ENCODE measurements at places on chromosomes 7 and 10.

- no peak for DNase-seq
Observed at GRCh38 chr10:65550761-65551160, 1375.1 kb upstream of the LRRTM3 start.

- no peak for DNase-seq
Observed at GRCh38 chr7:154532771-154533170, 470.2 kb downstream of the PAXIP1 start.

DNA sequence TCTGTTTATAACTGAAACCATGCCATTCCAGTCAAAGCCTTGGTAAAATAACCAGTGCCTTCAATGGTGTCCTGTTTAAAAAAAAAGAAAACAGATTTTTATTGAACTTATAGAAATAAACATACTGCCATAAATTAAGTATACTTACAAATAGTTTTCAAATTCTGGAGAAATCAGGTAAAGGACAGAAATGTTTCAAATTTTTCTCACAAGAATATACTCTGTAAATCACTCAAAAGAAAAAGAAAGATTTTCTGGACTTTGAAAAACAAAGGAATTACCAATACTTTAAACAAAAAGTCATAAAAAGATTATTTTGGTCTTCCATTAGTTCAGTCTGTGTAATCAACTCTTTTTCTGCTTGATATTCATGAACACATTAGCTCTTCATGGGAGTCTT, 23.9 kb downstream of the MRPL32 start:
- no peak for DNase-seq

DNA sequence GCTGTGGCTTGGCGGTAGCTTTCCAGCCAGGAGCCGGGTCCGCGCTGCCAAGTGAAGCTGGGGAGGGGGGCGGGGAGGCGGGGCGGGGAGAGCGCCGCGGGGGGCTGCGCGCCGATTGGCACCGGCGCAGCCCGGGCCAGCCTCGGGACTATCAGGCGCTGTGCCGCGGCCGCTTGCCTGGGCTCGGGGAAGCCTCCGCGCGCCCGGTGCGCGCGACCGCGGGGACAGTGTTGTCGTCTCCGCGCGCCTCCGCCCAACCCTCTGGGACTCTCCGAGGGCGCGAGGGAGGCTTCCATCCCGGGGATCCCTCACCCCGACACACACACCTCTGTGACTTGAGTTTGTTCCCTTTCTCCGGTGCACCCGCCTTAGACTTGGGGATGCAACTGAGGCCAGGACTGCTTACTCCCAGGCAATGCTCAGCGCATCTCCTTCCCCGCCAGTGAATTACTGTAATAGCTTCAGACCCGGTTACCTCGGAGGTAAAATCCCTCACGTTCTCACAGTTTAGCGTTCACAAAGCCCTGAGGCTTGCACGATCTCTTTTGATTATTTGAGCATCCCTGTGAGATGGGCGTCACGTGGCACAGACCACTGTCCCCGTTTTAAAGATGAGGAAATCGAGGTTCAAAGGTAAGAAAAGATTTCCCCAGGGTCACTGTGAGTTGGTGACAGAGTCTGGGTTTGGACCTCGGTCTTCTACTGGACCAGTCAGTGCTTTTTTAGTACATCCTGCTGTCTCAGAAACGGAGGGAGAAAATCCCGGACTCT, at the start of gene NKX1-2:
Gene NKX1-2, minus strand, starts transcription at position 24 of the 771 bp plus-strand sequence. CDS start 92 bp downstream, outside the sequence.
- DNase-seq: no peak

- no peak for DNase-seq
Observed at GRCh38 chr7:526460-527034, 6.9 kb upstream of the PDGFA start.

GRCh38 chr7:30901856-30902255, 9.8 kb upstream of the AQP1 start:
- no peak for DNase-seq

DNA sequence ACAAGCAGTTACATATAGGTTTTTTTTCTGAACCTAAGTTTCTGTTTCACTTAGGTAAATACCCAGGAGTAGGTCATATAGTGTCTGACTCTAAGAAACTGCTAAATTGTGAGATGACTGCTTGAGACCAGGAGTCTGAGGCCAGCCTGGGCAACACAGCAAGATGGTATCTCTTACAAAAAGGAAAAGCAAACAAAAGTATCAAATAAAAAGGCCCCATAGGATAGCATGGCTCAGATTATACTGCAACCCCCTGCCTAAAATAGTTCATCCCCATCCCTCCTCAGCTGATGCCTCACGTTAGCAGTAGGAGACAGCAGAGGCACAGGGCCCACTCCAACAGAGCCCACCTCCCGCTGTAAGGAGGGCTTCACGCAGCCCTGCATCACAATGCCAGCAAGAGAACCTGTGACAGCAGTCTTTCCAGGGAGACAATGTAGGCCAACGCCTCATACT, 90.3 kb downstream of the SRPK2 start:
- DNase-seq: no peak
